ENCODE measurements at places on chromosomes 3 and 15.

DNA sequence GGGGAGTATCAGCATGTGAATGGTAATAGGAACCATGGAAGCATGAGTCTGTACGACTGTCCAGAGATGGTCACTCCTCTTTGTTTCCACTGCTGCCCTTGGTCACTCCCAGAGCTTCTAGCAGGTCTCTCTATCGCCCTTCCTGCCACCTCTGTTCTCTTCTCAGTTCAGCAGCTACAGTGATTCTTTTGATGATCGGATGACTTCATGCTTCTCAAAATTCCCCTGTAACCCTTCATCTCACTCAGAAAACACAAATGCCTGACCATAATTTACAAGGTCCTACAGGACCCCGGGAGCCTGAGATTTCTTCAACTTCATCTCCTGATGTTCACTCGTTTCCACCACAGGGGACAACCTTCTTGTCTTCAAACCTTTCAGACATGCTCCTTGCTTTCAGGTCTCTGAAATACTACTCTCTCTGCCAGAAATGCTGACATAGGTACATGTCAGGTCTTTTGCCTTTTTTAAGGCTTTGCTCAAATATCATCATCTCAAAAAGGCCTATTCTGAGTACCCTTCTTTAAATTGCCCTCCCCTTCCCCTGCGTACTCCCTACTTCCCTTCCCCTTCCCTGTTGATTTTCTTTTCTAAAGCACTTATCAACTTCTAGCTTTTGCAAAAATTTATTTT, 42.1 kb upstream of the BHLHE40 start:
- DNase-seq = no peak

GRCh38 chr15:78389322-78389721, 48.7 kb upstream of the IREB2 start:
- no peak for DNase-seq

DNA sequence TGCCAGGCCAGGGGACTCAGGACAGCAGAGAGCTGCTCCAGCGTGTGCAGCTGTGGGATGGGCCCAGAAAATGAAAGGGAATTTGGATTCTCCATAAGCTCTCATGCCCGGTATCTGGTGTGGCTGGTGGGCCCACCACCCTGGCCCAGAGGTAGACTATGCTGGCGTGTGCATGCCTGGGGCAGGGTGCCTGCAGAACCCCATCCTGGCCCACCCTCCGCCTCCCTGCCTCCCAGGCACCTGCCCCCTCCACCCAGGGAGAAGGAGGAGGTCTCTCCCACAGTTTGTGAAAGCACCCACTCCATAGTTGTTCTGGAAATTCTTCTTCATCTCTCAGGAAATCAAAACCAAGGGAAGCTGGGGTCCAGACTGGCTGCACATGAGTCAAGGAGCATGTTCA, 112.9 kb downstream of the ADCY5 start:
- DNase-seq = no peak

DNA sequence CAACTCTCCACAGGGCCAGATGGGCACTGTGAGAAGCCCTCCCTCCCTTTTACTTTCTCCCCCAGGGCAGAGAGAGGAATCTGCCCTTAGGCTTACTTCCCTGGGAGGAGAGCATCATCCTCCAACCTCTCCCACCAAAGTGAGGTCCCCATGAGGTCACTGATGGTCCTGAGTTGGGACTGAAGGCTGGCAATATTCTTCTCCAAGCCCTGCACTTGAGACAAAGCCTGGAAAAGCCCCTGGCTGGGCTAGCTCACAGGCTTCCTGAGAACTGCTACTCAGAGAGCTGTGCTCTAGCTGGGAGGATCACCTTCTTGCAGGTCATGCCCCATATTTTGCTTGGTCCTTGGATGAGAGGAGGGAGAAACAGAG, 110.0 kb upstream of the MEF2A start:
- DNase-seq = no peak

- DNase-seq = no peak
Observed at GRCh38 chr3:98359993-98360675, 6.5 kb downstream of the OR5K4 start.
